ENCODE measurements at places on chromosomes 3 and 15. TPM values are rescaled to one million over a fixed set of nuclear protein-coding genes. Genes with fewer than 3 reads are reported as not detected.

- no peaks in the 10 kb centered on the region for H3K4me1 ChIP-seq
- no peaks in the 10 kb centered on the region for H3K36me3 ChIP-seq
- peaks cover 6% of the 10 kb centered on the region for H3K27me3 ChIP-seq
- H3K4me3 ChIP-seq, result no peak overlapping the region
- DNase-seq, result no peak
These were observed 26.8 kb upstream of the TRH start for GRCh38 chr3:129947538-129948240.

- H3K36me3 ChIP-seq, result no peaks in the 10 kb centered on the region
- H3K4me3 ChIP-seq, result no peak overlapping the region
- H3K27me3 ChIP-seq, result no peaks in the 10 kb centered on the region
- no peaks in the 10 kb centered on the region for H3K4me1 ChIP-seq
- DNase-seq, result no peak
These were observed 235.3 kb upstream of the MME start for GRCh38 chr3:154844863-154845262.

DNA sequence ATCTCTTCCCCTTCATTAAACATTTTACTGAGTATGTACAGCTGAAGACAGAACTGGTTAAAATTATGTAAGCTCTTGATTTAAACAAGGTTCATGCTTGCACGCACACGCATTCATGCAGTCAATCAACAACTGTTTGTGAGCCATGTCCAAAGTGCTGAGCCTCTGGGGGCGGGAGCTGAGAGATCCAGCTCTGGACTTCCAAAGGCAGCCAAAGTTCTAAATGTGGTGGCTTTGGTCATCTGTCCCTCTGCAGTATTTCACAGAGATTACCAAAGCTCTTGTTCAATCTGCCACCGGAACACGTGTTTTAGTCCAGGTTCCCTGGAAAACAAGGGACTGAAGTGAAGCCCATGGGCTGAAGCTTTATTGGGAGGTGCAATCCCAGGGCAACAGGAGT, 52.4 kb upstream of the SNRPA1 start:
- no peak overlapping the region for H3K27ac ChIP-seq
- H3K4me1 ChIP-seq, result no peaks in the 10 kb centered on the region
- no peak overlapping the region for H3K4me3 ChIP-seq

DNA sequence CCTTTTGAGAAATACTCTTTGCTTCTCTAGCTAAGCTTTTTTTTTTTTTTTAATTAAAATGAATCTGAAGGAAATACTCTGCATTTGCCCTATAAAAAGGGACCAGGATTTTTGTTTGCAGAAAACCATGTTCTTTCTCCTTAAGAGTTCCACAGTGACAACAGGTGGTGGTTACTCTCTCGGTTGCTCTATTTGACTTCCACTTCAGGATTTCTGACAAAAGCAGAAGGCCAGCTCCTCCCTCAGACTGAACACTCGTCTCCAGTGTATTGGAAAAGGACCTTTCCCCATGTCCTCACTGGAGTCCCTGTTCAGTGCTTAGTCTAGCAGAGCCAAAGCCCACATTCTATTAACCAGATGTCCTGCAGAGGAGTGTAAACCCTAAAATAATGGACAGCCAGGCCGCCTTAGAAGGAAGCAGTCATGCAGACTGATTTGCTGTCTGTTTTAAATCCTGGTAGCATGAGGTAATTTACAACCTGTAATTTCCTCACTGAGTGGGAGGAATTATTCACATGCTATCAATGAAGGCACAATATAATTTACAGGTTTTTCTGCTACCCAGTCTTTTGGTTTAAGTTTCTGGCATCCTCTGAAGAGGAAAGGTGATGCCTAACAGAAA, 599.3 kb downstream of the PYDC2 start:
- no peaks in the 10 kb centered on the region for H3K4me1 ChIP-seq
- H3K27me3 ChIP-seq, result no peaks in the 10 kb centered on the region
- no peak for DNase-seq
- H3K36me3 ChIP-seq, result no peaks in the 10 kb centered on the region
- H3K27ac ChIP-seq, result no peak overlapping the region

DNA sequence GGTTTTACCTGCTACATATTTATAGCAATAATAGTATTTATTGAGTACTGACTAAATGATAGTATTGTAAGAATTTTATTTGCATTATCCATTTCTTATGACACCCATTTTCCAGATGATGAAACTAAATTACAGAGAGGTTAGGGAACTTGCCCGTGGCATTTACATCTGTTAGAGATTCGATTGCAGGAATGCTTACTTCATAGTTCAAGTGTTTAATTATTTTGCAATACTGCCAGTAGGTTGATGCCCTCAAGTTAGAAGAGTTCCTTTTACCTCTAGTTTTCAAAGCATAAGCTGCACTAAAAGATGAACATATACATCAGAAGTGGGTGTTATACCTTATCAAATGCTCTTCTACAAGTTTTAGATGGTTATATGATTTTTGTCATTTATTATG, 362.8 kb upstream of the RGMA start:
- H3K4me3 ChIP-seq, result no peak overlapping the region
- no peak for DNase-seq
- no peaks in the 10 kb centered on the region for H3K27me3 ChIP-seq
- H3K4me1 ChIP-seq, result no peaks in the 10 kb centered on the region
- no peak overlapping the region for H3K27ac ChIP-seq

- no peaks in the 10 kb centered on the region for H3K27me3 ChIP-seq
- H3K27ac ChIP-seq, result no peak overlapping the region
- H3K4me3 ChIP-seq, result no peak overlapping the region
- H3K4me1 ChIP-seq, result peaks cover 4% of the 10 kb centered on the region
- DNase-seq, result no peak
These were observed 57.2 kb upstream of the RGMA start for GRCh38 chr15:93146196-93146595.

DNA sequence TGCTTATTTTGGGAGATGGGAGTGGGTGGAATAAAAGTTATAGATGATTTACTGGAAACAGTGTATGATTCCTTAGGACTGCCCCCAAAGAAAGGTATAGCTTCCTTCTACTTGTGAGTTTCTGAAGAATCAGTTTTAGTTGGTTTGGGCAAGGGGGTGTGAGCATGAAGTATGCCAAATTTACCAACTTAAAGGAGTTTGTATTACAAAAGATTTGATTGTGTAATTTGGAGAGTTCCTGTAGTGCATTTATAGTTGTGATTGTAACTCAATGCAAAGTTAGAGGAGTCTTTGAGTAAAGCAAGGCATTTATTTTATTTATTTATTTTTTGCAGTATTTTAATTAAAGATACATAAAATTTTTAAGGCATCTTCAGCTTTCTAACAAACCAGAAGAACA, 42.8 kb downstream of the TSC22D2 start:
- no peaks in the 10 kb centered on the region for H3K27me3 ChIP-seq
- no peaks in the 10 kb centered on the region for H3K4me1 ChIP-seq
- no peak overlapping the region for H3K4me3 ChIP-seq
- no peak overlapping the region for H3K27ac ChIP-seq
- peaks cover 3% of the 10 kb centered on the region for H3K36me3 ChIP-seq

GRCh38 chr15:68655686-68656437, 77.1 kb downstream of the CORO2B start:
- no peak overlapping the region for H3K4me3 ChIP-seq
- H3K36me3 ChIP-seq, result no peaks in the 10 kb centered on the region
- no peak overlapping the region for H3K27ac ChIP-seq
- H3K4me1 ChIP-seq, result no peaks in the 10 kb centered on the region
- no peaks in the 10 kb centered on the region for H3K27me3 ChIP-seq

- peaks cover 55% of the 10 kb centered on the region for H3K36me3 ChIP-seq
- H3K4me3 ChIP-seq, result no peak overlapping the region
- no peak overlapping the region for H3K27ac ChIP-seq
- H3K4me1 ChIP-seq, result no peaks in the 10 kb centered on the region
These were observed 42.0 kb downstream of the ATR start for GRCh38 chr3:142536519-142536918.

GRCh38 chr3:132569580-132569979, 27.5 kb upstream of the ACKR4 start:
- no peak overlapping the region for H3K27ac ChIP-seq
- H3K4me1 ChIP-seq, result no peaks in the 10 kb centered on the region
- H3K4me3 ChIP-seq, result no peak overlapping the region
- DNase-seq, result no peak
- H3K27me3 ChIP-seq, result no peaks in the 10 kb centered on the region

DNA sequence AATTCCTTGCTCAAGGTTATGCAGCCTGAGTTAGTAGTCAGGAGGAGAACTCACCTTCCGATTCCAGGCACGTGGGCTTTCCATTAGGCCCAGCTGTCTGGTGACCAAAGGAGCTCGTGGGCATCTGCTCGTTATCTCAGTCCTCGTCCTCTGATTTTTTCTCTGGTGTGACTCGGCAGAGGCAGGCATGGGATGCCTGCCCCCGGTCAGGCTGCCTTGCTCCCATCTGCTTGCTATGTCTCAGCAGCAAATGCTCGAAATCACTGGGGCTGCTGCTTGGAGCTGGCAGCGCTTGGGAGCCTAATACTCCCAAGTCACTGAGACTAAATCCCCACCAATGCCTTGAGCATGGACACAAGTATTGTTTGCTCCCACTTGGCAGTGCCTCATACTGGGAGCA, 84.5 kb upstream of the NMNAT3 start:
- no peak for DNase-seq
- no peaks in the 10 kb centered on the region for H3K36me3 ChIP-seq
- H3K4me1 ChIP-seq, result no peaks in the 10 kb centered on the region
- H3K27me3 ChIP-seq, result no peaks in the 10 kb centered on the region

DNA sequence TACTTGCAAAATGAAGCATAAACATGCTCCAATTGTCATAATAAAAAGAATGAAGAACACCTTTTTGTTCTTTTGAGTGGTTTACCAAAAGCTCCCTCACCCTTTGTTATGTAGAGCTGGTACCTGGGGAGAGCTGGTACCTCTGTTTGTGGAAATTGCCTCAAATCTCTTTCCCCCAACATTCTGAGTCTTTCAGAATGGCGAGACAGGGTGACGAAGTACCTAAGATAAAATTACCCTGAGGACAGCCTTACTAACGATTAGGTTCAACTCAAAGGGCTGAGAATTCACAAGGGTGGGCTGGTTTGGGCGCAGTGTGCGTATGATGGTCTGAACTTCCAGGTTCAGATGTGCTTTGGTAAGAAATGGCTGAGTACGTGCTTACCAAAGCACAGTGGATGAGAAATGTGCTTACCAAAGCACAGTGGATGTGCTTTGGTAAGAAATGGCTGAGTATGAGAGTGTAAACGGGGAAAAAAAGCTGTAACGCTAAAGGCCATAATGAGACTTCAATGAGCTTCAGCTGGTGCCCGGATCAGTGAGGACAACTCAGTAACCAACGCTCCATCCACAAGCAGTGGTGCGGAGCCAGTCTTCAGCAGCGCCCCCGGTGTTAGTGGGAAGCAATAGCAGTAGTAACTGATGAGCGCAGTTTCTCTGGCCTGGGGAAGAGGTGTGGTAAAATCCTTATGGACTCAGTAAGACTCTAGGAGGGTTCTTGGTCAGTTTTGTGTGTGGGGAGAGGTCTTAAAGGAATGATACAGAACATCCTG, 72.3 kb upstream of the LRIG1 start:
- no peaks in the 10 kb centered on the region for H3K27me3 ChIP-seq
- H3K4me1 ChIP-seq, result no peaks in the 10 kb centered on the region
- no peaks in the 10 kb centered on the region for H3K36me3 ChIP-seq
- no peak overlapping the region for H3K4me3 ChIP-seq
- no peak for DNase-seq
- H3K27ac ChIP-seq, result no peak overlapping the region

DNA sequence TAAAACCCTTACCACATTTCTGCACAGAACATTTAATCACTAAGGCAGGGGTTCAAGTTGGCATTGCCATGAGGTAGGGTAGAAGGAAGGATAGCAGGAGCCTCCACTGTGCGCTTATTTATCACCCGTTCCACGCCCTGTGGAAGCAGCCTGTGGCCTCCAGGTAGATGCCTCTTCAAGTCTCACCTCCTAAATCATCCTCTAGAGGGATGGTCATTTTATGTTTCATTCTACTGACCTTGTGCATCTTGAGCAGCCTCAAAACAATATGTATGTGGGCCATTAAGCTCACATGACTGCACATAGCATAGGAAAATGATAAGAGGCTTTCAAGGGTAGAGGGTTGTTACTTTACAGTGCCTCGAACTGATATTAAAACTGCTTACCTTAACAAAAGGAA, 546.2 kb downstream of the GRM7 start:
- no peaks in the 10 kb centered on the region for H3K27me3 ChIP-seq
- no peaks in the 10 kb centered on the region for H3K4me1 ChIP-seq
- H3K36me3 ChIP-seq, result no peaks in the 10 kb centered on the region
- no peak overlapping the region for H3K27ac ChIP-seq
- no peak overlapping the region for H3K4me3 ChIP-seq
- DNase-seq, result no peak

- no peaks in the 10 kb centered on the region for H3K27me3 ChIP-seq
- no peak overlapping the region for H3K27ac ChIP-seq
- H3K4me1 ChIP-seq, result no peaks in the 10 kb centered on the region
- no peak overlapping the region for H3K4me3 ChIP-seq
- no peaks in the 10 kb centered on the region for H3K36me3 ChIP-seq
These were observed 55.4 kb upstream of the KCNMB2 start for GRCh38 chr3:178480795-178481194.

- H3K4me3 ChIP-seq, result peak overlapping the region; percentile 57
- H3K4me1 ChIP-seq, result peaks cover 85% of the 10 kb centered on the region
- peak overlapping the region; percentile 87 for H3K27ac ChIP-seq
- H3K36me3 ChIP-seq, result peaks cover 1% of the 10 kb centered on the region
These were observed 60.5 kb downstream of the SH3BP5 start for GRCh38 chr3:15271785-15272381.

- peak overlapping the region; percentile 76 for H3K27ac ChIP-seq
- peak; percentile 69 for DNase-seq
- peaks cover 9% of the 10 kb centered on the region for H3K36me3 ChIP-seq
- no peaks in the 10 kb centered on the region for H3K27me3 ChIP-seq
- peak overlapping the region; percentile 77 for H3K4me3 ChIP-seq
These were observed 55.1 kb downstream of the MBNL1 start for GRCh38 chr3:152323834-152324233.

- H3K4me1 ChIP-seq, result no peaks in the 10 kb centered on the region
- H3K36me3 ChIP-seq, result no peaks in the 10 kb centered on the region
- no peak overlapping the region for H3K4me3 ChIP-seq
- no peak for DNase-seq
- H3K27me3 ChIP-seq, result peaks cover 3% of the 10 kb centered on the region
These were observed 18.7 kb downstream of the P2RY14 start for GRCh38 chr3:151259664-151260063.

DNA sequence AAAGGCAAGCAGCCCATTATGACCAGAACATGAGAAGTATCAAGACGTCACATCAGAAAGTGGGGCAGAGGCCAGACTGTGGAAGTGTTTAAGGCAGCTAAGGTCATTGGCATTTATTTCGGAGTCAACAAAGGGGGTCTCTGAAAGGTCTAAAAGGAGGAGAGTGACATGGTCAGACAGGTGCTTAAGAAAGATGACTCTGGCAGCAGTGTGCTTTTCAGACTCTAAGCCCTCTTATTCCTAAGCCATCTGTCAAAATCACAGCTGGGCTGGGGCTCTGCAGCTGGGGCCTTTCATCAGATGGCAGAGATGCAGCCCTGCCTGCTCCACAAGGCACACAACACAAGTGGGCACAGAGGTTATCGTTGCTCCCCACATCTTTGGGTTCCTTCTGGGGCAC, 14.0 kb downstream of the FBXL22 start:
- no peaks in the 10 kb centered on the region for H3K27me3 ChIP-seq
- peak overlapping the region; percentile 44 for H3K27ac ChIP-seq
- no peak for DNase-seq

GRCh38 chr15:74399511-74400312, 32.3 kb upstream of the CYP11A1 start:
- H3K36me3 ChIP-seq, result no peaks in the 10 kb centered on the region
- no peaks in the 10 kb centered on the region for H3K27me3 ChIP-seq
- H3K27ac ChIP-seq, result no peak overlapping the region
- H3K4me1 ChIP-seq, result peaks cover 47% of the 10 kb centered on the region
- no peak overlapping the region for H3K4me3 ChIP-seq

Gene CRTAP
- polyA plus RNA-seq, result 91.0 TPM

Gene CNTN3
- polyA plus RNA-seq, result not detected

Gene FOXL2
- not detected for polyA plus RNA-seq

Gene IQSEC1
- 20.9 TPM for polyA plus RNA-seq

Gene GP9
- polyA plus RNA-seq, result not detected

Gene CERS3
- not detected for polyA plus RNA-seq

Gene CACNA1D
- 0.03 TPM for polyA plus RNA-seq

Gene PRR20G
- not detected for polyA plus RNA-seq

Gene ALDH1A3
- not detected for polyA plus RNA-seq

Gene ASB14
- 0.26 TPM for polyA plus RNA-seq

Measured in CD4-positive, CD25-positive, alpha-beta regulatory T cell (primary cell).